Glutamatergic neuron (in vitro differentiated cells): ENCODE measurements at places on chromosomes 2 and 18.

GRCh38 chr2:37244017-37244416 is 12.6 kb downstream of the NDUFAF7 start:
- DNase-seq, result no peak

DNA sequence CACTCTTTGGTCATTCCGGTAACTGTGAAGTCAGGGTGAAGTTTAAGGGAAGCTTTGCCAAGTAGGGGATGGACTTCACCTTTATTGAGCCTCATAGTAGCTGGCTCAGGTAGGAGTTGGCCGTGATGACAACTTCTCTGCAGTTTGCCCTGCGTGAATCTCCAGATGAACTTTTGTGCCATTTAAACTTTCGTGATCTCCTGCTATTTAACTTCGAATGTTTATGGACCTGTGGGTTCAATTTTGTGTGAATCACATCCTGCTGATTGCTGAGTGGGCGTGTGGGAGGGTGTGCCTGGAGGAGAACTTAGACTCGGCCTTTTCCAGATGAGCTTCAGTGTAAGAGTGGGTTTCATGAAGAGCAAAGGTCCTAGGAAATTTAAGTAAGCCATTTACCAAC is 4.2 kb downstream of the UGT1A1 start:
- no peak for DNase-seq

- peak; percentile 40 for DNase-seq
These were observed 150.0 kb upstream of the ALKAL2 start for GRCh38 chr2:437756-438393.

GRCh38 chr2:163554864-163555263 is 180.9 kb downstream of the FIGN start:
- DNase-seq, result no peak

GRCh38 chr2:134253117-134253704 is 661 bp upstream of the MGAT5 start:
- DNase-seq, result no peak

DNA sequence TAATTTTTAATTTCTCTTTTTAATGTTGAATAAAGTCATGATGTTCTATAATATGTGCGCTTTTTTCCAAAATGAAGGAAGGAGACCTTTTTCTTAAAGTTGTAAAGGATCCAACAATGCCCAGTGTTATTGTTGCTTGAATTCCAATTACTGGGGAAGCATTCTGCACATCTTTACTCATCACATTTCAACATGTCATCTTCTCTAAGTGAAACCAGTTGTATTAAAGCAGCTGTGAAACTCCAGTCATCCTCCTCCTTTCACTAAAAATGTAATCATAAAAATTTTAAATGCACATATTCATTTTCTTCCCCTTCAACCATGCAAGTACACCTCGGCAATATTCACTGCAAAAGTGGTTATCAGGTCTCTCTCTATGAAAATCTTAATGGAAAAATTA is 722.7 kb downstream of the TSN start:
- DNase-seq, result no peak

DNA sequence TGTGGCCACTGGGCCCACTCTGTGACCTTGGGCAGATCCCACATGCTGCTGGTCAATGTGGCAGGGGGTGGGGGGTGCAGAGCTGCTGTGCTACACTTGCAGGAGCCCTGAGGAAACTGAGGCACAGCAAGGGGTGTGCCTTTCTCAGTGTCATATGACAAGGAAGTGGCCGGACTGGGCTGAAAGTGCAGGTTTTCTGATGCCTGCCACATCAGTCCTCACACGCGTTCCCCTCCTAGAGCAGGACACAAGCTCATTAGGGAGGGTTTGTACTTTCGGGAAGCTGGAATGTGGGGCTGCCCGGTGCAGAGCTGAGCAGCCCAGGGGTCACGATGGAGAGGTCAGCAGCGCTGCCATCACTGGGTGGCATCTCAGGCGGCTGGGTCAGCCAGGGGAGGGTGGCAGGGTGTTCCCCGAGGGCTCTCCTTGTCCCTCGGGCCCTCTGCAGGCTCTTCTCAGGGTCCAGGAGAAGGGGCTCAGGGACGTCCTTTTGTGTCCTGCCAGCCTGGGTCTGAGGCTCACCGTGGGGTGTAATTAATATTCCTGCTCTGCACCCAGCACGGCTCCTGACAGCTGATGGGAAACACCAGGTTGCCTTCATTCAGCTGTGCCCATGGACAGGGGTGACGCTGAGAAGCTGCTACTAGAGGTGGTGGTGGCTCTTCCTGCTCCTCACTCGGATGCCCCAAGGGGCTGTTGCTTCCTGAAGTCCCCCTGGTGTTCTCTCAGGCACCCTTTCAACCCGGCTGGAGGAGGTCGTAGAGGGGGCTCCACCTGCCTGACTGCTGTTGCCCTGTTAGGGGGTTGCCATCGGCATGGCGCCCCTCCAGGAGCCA is 62.1 kb upstream of the HDAC4 start:
- DNase-seq, result no peak

- peak; percentile 69 for DNase-seq
These were observed 36.9 kb upstream of the PTMA start for GRCh38 chr2:231671270-231672050.

DNA sequence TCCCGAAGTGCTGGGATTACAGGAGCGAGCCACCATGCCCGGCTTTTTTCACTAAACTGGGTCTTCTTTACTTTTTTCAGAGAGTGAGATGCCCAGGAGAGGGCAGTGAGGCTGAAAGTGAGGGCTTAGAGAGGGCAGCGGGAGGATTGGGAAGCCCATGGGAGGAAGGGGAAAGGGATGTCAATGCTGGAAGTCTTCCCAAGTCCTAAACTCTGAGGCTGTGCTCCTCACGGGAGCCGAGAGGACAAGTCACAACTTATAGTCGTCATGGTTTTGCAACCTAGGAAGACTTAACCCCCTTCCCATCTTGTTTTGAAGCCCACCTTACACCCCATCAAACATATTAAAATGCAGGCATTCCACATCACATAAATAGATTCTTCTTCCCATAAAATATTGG is 15.1 kb upstream of the MEP1B start:
- DNase-seq, result no peak

DNA sequence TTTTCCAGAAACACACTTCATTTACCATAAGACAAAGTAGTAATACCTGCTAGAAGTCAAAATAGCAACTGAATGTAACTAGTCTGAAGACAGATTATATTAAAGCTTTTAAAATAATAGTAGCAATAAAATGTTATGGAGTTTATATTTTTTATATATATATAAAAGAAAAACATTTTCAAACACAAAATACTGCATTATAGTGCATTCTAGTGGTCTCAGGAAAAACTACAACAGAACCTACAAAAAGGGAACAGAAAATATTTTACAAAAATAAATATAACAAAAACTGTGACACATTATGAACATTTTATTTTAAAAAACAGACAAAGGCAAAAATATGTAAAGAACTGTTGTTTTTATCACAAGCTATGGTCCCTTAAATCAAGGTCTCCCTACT is 48.0 kb downstream of the STRN start:
- no peak for DNase-seq

GRCh38 chr2:128791120-128791984 is 472.7 kb upstream of the HS6ST1 start:
- no peak for DNase-seq

- DNase-seq, result no peak
These were observed 132.8 kb upstream of the CYRIA start for GRCh38 chr2:16798472-16798871.

- no peak for DNase-seq
These were observed 32.9 kb downstream of the KCNK3 start for GRCh38 chr2:26725521-26725820.

DNA sequence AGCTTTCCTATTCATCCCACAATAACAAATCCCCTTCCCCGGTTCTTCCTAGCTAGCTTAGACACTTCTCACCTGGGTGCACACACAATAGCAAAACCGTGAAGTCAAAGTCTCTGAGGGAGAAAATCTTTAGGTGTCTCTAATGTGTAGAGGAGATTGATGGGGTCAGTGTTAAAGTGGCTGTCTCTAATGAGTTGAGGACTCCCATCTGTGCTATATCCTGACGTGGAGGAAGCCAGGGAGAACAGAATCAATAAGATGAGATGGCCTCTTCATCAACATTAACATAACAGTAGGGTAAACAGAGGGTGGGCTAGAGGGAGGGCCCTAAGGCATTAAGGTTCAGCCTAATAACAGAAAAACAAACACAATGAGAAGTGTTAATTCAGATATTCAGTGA is 120.4 kb downstream of the SLC5A7 start:
- DNase-seq, result no peak

- DNase-seq, result no peak
These were observed 836.3 kb upstream of the ACVR2A start for GRCh38 chr2:147008481-147008880.

GRCh38 chr2:138522556-138522955 is 21.0 kb downstream of the SPOPL start:
- DNase-seq, result no peak

GRCh38 chr2:26126074-26126473 is 46.8 kb upstream of the GAREM2 start:
- DNase-seq, result no peak

DNA sequence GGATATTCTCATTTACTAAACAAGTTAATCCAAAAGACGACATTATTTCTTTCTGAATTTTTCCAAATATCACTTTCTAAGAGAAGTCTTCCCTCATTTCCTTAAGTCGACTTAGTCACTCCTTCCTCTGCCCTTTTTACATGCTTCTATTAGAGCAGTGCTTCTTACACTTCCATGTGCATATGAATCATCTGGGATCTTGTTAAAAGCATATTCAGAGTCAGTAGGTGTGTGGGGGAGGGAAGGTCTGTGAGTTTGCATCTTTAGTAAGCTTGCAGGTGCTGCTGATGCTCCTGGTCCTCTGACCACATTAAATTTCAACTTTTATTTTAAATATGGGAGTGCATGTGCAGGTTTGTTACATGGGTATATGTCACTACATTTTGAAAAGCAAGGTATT is 582.6 kb downstream of the NRXN1 start:
- DNase-seq, result no peak

DNA sequence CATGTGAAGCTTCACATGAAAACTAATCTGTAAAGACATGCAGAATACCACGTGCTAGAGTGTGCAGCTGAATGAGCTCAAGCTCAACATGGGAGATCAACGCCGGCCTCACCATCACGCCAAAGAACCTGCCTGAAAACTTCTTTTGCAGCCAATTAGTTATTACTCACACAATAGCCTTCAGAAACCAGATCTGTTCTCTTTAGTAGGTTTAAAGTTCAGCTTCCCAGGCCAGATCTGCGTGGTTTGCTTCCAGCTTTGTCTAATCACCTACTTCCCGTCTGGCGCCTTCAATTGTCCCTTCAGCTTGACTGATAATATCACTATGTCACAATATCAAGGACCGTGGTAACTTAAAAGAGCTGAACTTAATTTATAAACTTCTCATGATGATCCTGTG is 68.0 kb upstream of the ZNF236 start:
- no peak for DNase-seq

- peak; percentile 9 for DNase-seq
These were observed 26.5 kb downstream of the TNS1 start for GRCh38 chr2:217976301-217976700.

DNA sequence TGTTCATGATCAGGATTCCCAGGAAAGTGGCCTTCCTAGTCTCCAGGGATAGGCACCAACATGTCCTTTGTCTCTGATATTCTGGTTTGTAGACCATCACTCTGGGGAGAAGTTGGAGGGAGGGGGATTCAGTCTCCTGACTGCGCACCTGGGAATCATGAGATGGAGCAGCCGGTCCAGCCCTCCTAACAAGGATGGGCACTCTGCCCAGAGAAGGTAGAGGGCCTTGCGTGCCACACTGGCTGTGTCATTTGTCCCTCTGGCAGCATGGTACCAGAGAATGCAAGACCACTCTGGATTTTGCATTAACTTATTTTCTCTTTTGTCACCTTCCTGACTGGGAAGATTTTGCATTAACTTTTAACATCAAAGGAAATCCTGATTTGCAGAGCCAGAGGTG is 75.2 kb upstream of the EML6 start:
- DNase-seq, result no peak

- no peak for DNase-seq
These were observed 17.3 kb downstream of the EN1 start for GRCh38 chr2:118830118-118830517.

GRCh38 chr2:119253114-119253702 is 29.6 kb downstream of the STEAP3 start:
- no peak for DNase-seq

DNA sequence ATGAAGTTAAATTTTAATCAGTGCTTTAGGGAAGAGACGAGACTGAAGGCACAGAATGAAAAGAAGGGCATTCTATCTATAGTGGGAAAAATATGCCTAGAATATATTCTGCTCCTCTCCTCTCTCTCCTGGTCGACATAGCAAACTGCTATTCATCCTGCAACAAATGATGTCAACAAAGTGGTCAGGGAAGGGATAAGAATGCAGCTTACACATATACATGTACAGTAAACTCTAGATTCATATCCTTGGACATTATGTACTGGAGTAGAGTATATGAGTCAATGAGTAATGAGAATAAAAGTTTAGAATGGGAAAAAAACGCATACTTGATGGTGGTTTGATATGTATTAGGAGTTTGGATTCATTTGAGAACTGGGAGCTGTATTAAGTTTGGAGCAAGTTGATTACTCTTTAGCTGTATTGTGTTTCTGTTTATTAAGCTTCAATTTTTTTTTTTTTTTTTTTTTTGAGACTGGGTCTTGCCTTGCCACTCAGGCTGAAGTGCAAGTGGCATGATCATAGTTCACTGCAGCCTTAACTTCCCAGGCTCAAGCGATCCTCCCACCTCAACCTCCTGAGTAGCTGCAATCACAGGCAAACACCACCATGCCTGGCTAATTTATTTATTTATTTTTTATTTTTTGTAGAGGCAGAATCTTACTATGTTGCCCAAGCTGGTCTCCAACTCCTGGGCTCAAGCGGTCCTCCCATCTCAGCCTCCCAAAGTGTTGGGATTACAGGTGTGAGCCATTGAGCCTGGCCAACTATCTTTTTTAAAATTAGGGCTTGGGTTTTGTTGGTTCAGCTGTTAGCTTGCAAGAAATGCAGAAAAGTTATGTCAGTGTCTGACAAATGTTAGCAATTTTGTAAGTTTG is 53.8 kb downstream of the STAT1 start:
- DNase-seq, result no peak
